ENCODE measurements at places on chromosomes 4 and X. TPM values are rescaled to one million over a fixed set of nuclear protein-coding genes. Genes with fewer than 3 reads are reported as not detected.

Gene RNF175
- total RNA-seq, result not detected

DNA sequence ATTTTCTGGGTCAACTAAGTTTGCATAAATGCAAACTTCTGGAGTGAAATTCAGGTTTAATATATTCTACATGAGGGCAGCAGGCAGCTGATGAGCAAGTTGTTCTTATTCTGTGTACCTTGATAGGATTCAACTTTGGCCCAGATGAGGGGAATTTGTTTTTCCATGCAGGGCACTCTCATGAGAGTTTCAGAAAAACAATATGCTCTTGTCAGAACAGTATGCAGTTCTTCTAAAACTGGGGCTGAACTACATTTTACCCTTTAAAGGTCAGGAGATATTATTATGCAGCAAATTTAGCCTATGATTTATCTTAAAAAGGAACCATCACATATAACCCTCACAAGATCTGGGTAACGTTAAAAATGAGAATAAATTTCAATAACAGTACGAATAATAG, 19.2 kb downstream of the GPRIN3 start:
- no peak for DNase-seq

DNA sequence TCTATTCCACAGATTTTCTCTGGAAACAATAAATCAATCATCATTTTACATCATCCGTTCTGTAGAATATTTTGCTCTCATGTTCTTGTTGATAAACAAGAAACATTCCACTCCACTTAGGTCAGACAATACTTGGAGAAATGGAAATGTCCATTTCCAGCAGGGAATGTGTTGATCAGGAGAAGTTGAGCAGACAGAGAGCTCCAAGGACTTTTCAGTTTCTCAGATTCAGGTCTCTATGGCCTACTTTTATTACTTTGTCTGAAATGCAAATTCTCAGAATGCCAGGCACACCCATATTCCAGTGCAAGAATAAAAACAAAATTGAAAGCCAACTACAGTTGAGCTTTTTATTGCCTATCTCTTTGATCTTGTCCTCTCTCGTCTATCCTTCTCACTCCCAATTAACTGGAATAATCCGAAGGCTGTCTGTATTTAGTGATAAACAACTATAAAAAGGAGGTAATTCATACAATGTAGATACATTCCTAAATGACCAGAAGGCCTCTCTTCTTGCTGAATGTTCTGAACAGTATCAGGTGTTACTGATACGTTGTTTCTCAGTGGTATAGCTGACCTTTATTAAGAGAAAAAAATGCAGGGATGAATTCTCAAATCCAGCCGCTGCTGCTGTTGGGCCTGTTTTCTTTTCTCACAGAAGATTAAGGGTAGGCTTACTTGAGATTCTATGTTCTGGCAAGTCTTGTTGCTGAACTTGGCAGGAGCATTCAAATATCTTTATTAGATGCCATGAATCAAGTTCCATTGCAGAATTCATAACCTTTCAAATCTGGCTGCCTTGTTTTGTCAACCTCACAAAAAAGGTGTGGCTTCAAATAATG, 72.1 kb downstream of the HPGD start:
- DNase-seq, result no peak

Gene TASL
- 5.1 TPM for total RNA-seq

- DNase-seq, result no peak
Observed at GRCh38 chr4:165504184-165504583, 125.4 kb downstream of the CPE start.

GRCh38 chrX:15499976-15500375, 631 bp upstream of the BMX start:
- DNase-seq, result no peak

DNA sequence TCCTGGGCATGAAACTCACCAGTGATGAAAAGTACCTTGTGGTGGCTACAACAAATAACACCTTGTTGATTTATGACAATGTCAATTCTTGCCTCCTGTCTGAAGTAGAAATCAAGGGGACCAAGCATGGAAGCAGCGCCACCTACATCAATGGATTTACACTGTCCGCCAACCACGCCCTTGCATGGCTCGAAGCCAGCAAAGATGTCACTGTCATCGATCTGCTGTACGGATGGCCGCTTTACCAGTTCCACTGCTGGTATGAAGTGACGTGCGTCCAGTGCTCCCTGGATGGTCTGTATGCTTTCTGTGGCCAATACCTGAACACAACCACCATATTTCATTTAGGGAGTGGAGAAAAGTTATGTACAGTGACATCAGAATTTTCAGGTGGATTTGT, 200.5 kb downstream of the NWD2 start:
- no peak for DNase-seq

DNA sequence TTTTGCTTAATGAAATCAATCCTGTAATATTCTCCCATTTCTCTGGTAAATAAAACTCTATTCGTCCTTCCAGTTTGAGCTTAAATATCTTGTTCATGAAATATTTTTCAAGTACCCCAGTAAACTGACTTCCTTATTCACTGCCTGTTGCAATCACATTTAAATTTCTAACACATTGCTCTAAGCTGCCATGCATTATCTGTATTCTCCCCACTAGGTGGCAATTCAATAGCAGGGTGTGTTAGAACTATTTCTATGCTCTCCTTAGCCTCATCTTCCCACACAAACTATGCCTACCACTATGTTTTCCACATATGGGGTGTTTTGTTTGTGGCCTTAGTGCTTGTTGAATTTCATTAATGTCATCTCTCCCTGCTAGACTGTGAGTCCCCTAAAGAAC, 377.1 kb upstream of the HS3ST1 start:
- DNase-seq, result no peak

GRCh38 chr4:13656569-13657405, 29.3 kb upstream of the BOD1L1 start:
- peak; percentile 88 for DNase-seq

GRCh38 chr4:88998891-88999290, 58.1 kb downstream of the FAM13A start:
- no peak for DNase-seq

- no peak for DNase-seq
Observed at GRCh38 chr4:89847571-89848325, 10.8 kb upstream of the SNCA start.

Gene UCP1
- total RNA-seq, result not detected

- DNase-seq, result peak; percentile 66
Observed at GRCh38 chr4:2241003-2241402, 918 bp downstream of the HAUS3 start.

- no peak for DNase-seq
Observed at GRCh38 chr4:120902925-120903324, 19.6 kb downstream of the PRDM5 start.

- no peak for DNase-seq
Observed at GRCh38 chrX:151365579-151365978, 31.4 kb upstream of the VMA21 start.

GRCh38 chr4:108427946-108428485, 192.4 kb upstream of the RPL34 start:
- DNase-seq, result no peak

DNA sequence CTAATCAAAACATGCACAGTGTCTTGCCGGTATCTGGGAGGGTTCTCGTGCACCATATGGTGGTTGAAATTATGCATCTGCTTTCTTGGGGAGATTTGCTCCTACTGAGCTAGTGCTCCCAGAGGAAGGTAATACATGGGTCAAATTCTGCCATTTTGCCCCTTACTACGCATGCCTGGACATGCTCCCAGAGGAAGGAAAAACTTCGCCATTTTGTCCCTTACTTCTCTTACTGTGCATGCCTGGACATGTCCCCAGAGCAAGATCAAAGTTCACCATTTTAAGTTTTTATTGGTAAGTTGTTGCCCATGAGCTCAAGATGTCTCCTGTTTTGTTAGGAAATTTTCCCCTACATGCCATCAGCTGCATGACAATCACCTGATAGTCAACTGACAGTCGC, 252.1 kb upstream of the KLHL4 start:
- DNase-seq, result no peak

DNA sequence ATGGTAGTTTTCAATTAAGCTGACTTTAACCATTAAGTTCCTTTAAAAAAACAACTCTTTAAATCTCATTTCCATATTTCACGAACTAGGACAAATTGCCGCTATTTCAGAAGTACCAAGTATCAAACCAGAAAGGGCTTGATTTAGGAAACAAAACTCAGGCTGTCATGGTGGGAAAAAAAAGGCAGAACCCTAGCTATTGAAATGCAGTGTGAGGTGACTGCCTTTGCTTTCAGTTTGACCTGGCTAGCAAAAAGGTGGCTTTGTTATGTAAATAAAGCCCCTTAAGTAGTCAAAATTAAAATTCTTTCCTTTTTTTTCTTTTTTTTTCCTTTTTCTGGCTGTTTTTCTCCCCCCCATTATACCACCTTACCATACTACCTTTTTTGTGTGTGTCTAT, 40.6 kb upstream of the CYP2U1 start:
- no peak for DNase-seq

GRCh38 chr4:15354371-15355297, 73.2 kb upstream of the C1QTNF7 start:
- DNase-seq, result no peak

DNA sequence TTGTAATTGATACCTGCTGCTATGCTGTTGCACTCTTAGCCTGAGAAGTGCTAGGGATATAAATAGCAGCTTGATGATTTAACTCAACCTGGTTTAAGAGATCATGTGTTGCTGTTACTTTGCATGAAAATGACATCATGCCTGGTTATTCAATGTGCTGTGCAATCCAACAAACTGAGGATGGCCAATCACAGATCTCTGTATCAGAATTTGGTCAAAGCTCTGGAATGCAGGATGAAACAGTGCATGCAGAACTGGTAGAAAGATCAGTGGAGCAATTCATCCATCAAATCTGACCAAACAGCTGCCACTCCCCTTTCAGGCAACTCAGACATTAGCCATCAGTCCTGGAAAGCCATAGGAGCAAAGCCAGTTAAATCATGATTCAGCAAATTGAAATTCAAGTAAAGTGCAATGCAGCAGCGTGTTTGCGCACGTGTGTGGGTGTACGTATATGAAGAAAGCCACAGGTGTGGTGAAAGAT, 160.3 kb upstream of the RASGEF1B start:
- DNase-seq, result no peak

GRCh38 chr4:68373513-68373912, 23.6 kb upstream of the YTHDC1 start:
- peak; percentile 88 for DNase-seq

GRCh38 chr4:21656832-21657231, 291.7 kb downstream of the KCNIP4 start:
- DNase-seq, result no peak

DNA sequence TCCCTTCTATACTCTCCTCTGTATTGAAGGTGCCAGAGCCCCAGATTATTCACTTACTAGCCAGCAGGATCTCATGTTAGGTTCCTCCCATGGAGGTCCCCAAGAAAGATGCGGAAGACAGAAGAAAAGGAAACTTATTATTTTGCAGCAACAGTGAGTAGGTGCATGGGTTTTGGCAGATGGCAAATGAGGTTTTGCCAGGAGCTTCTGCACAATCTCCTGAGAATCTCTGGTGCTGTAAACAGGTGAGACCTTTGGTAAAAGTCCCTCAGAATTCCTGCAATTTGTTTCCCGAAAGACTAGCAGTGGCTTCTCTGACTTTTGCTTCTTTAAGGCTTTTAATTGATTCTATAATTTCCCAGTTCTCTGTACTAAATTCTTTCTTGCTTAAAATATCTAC, 29.5 kb upstream of the SORBS2 start:
- no peak for DNase-seq

DNA sequence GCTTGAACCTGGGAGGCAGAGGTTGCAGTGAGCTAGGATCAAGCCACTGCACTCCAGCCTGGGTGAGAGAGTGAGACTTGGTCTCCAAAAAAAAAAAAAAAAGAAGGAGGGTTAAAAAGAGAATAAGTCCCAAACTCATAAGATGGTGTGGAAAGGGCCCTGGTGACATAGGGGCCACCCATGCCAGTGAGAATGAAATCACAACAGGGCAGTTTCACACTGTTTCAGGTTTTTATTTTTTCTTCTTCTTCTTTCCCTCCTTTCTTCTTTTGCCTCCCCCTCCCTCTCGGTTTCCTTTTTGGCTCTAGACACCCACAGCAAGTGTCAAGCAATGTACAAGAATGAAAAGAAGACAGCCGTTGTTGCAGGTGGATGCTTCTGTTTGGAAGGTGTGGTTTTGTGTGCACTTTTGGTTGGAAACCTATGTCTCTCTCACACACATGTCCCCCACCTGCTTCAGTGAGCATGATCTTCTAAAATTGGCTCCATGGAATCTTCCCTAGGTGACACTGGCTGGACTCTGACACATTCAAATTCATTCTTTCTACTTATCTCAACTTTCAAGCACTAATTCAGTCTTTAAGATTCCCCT, 14.4 kb upstream of the TLR8 start:
- peak; percentile 64 for DNase-seq

DNA sequence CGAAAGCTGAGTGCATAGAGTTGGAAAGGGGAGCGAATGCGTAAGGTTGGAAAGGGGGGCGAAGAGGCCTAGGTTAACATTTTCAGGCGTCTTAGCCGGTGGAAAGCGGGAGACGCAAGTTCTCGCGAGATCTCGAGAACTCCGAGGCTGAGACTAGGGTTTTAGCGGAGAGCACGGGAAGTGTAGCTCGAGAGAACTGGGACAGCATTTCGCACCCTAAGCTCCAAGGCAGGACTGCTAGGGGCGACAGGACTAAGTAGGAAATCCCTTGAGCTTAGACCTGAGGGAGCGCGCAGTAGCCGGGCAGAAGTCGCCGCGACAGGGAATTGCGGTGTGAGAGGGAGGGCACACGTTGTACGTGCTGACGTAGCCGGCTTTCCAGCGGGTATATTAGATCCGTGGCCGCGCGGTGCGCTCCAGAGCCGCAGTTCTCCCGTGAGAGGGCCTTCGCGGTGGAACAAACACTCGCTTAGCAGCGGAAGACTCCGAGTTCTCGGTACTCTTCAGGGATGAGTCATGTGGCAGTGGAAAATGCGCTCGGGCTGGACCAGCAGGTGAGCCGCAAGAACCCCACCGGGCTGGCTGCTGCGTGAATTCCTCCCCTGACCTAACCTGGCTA, at the start of gene DDX3X:
Gene DDX3X (plus strand): TSS at position 419 of the 619 bp plus-strand sequence. CDS start 91 bp downstream, at position 510.
- DNase-seq, result peak; percentile 95

Gene GAGE2A
- total RNA-seq, result not detected

DNA sequence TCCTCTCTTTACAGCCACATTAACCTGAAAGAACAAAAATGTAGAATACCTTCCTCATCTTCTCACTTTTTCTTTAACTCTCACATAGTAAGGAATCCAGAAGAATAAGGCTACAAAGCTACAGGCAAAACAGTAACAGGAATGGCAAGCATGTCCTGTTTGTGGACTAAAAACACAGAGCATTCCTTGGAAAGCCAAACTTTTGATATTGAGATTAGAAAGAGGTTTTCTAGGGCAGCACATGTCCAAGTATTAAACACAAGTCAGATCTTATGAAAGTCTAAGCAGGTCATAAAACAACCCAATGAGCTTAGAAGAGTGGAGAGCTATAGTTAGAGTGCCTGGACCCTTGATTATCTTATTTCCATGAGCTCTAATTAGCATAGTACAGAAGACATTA, 58.2 kb upstream of the FAM9C start:
- DNase-seq, result no peak

DNA sequence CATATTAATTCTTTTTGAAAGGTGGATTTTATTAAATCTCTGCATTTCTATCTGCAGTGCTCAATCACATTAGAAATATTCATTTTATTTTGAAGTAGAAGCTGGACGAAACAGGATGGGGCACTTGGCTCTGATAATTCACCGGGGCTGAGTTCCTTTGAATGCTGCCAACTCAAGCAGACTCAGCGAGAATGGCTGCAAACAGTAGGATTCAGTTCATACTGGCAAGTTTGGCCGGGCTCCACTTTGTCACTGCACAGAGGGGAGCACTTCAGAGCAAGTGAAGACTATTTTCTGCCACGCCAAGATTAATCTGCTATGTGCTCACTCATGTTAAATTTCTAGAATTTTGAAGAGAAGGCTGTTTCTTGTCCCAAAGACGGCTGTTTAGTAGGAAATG, 30.7 kb upstream of the KLHL8 start:
- no peak for DNase-seq
